CD4-positive, alpha-beta memory T cell (primary cell): ENCODE measurements at places on chromosomes 2 and 18. TPM values are rescaled to one million over a fixed set of nuclear protein-coding genes. Genes with fewer than 3 reads are reported as not detected.

Gene RAX
- polyA plus RNA-seq: not detected

Gene PMAIP1
- polyA plus RNA-seq: 39.6 TPM

Gene ZDBF2
- polyA plus RNA-seq: 3.3 TPM

Gene CD302
- polyA plus RNA-seq: 0.12 TPM

DNA sequence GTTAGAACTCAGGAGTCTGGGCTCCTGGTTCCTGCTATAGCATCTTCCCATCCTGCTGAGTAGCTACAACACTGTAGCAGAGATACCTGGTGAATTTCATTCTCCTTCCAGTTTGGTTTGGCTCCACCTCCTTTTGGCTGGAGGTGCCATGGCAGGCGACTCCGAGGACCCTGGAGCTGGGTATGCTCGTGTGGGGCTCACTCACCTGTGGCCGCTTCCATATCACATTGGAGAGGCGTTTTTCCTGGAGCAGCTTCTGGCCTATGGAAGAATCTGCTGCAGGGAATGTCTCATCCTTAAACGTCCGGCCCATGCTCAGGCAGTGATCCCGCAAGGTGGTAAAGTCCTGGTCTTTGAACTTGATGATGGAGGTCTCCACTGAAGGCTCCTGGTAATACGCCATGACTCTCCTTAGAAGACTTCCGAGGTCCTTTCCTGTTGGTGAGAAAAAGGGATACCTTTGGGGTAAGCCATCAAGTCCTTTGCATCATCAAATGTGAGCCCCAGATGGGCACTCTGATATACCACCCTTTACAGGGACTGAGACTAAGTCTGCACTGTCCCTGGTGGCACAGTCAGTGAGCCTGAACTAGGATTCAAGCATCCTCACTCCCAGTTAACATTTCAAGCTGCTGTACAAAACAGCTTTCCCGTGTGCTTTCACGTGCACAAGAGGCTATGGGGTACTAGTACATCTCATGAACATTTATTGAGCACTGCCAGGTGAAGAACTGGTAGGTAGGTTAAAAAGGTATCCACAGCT lies 20.1 kb downstream of the CAPN13 start:
- H3K27ac ChIP-seq: no peak overlapping the region
- H3K4me3 ChIP-seq: no peak overlapping the region
- peaks cover 4% of the 10 kb centered on the region for H3K27me3 ChIP-seq
- no peak for DNase-seq
- H3K4me1 ChIP-seq: no peaks in the 10 kb centered on the region
- H3K36me3 ChIP-seq: no peaks in the 10 kb centered on the region

DNA sequence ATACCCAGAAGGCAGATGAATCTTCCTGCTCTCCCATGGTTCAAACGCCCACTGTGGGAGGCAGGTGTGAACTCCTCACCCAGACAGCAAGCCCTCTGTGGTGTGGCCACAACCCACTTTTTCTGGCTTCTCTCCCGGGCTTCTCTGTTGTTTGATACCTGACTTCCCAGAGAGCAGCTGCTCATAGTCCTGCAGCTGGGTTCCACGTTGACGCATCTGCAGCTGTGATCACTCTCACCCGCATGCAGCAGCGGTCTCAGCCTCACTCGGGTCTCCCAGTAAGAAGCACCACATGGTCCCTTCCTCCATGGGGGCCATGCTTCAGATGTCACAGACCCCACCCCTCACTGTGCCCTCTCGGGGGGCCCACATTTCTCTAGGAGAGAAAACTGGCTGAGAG lies 3.5 kb downstream of the ASPRV1 start:
- no peak for DNase-seq
- H3K27me3 ChIP-seq: no peaks in the 10 kb centered on the region
- no peaks in the 10 kb centered on the region for H3K36me3 ChIP-seq
- no peaks in the 10 kb centered on the region for H3K4me1 ChIP-seq
- no peak overlapping the region for H3K27ac ChIP-seq

- no peaks in the 10 kb centered on the region for H3K27me3 ChIP-seq
- H3K4me3 ChIP-seq: no peak overlapping the region
- no peaks in the 10 kb centered on the region for H3K36me3 ChIP-seq
- H3K27ac ChIP-seq: no peak overlapping the region
- no peaks in the 10 kb centered on the region for H3K4me1 ChIP-seq
Observed at GRCh38 chr2:18663861-18664260, 74.5 kb upstream of the NT5C1B start.

- no peaks in the 10 kb centered on the region for H3K27me3 ChIP-seq
- peaks cover 18% of the 10 kb centered on the region for H3K4me1 ChIP-seq
- H3K27ac ChIP-seq: no peak overlapping the region
- no peaks in the 10 kb centered on the region for H3K36me3 ChIP-seq
- DNase-seq: no peak
Observed at GRCh38 chr2:74181739-74182138, 3.1 kb upstream of the MOB1A start.

- H3K36me3 ChIP-seq: no peaks in the 10 kb centered on the region
- no peak overlapping the region for H3K27ac ChIP-seq
- H3K4me1 ChIP-seq: peaks cover 15% of the 10 kb centered on the region
- no peak for DNase-seq
Observed at GRCh38 chr2:120349440-120349921, 3.5 kb downstream of the INHBB start.

DNA sequence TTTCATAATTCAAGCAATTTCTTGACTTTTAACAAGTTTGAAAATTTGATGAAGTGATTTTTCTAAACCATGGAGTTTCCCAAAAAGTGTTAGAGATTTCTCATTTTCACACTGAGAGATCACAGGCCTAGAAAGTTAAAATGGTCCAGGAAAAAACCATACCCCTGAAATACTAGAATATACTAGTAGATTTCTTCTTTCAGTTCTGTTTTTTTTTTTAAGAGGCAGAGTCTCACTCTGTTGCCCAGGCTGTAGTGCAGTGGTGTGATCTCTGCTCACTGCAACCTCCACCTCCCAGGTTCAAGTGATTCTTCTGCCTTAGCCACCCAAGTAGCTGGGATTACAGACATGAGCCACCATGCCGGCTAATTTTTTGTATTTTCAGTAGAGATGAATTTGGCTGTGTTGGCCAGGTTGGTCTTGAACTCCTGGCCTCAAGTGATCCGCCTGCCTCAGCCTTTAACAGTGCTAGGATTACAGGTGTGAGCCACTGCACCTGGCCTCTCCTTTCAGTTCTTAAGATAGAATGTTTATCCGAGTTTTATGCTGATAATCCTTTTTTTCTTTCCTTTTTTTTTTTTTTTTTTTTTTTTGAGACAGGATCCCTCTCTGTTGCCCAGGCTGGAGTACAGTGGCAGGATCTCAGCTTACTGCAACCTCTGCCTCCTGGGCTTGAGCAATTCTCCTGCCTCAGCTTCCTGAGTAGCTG lies 14.4 kb downstream of the MTHFD2 start:
- DNase-seq: no peak
- peaks cover 7% of the 10 kb centered on the region for H3K4me1 ChIP-seq
- H3K36me3 ChIP-seq: peaks cover 38% of the 10 kb centered on the region
- H3K27ac ChIP-seq: no peak overlapping the region

DNA sequence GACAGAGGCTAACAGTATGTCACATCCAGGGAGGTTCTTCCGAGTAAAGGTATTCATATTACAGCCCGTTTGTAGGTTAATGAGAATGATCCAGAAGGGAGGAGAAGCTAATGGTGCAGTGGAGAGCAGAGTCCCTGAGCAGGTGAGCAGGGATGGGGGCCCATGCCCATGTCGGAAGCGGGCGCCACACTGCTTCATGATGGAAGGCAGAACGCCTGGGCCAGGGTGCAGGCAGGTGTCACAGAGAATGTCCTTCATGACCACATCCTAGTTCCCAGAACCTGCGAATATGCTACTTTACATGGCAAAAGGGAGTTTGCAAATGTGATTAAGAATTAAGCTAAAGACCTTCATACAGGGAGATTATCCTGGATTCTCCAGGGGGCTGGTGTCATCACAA lies 4.0 kb downstream of the HES6 start:
- no peak overlapping the region for H3K27ac ChIP-seq
- no peaks in the 10 kb centered on the region for H3K36me3 ChIP-seq
- no peak overlapping the region for H3K4me3 ChIP-seq
- peaks cover 23% of the 10 kb centered on the region for H3K4me1 ChIP-seq
- H3K27me3 ChIP-seq: peaks cover 8% of the 10 kb centered on the region

DNA sequence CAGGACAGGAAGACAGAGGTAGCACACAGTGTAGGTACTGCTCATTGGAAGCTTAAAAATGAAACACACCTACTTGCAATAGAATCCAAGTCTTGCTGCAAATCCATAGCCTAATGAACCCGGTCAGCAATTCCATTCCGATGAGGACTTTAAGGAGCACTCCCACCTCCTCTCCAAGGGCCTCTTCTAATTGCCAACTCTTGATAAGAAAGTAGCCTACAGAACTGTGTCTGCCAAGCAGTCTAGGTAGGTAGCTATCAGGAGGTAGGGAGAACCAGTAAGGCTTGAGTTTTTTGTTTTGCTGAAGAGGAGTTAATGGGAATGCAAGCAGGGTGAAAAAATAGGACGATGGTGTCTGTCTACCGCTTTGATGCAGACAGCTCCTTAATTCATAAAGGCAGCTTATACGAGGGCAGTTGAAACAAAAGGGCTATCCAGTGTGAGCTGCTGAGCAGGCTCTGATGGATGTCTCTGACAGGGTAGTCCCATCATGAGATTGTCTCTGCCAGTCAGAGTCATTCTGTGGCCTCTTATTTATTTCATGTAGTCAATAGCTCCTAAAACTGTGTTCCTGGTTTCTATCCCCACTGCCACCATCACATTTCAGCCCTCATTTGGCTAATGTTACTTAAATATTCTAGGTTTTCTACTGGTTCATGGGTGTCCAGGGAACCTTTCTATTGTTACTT lies 155.6 kb upstream of the DNMT3A start:
- H3K4me1 ChIP-seq: no peaks in the 10 kb centered on the region
- no peaks in the 10 kb centered on the region for H3K27me3 ChIP-seq
- no peak overlapping the region for H3K27ac ChIP-seq
- no peak for DNase-seq
- no peak overlapping the region for H3K4me3 ChIP-seq
- H3K36me3 ChIP-seq: peaks cover 5% of the 10 kb centered on the region

DNA sequence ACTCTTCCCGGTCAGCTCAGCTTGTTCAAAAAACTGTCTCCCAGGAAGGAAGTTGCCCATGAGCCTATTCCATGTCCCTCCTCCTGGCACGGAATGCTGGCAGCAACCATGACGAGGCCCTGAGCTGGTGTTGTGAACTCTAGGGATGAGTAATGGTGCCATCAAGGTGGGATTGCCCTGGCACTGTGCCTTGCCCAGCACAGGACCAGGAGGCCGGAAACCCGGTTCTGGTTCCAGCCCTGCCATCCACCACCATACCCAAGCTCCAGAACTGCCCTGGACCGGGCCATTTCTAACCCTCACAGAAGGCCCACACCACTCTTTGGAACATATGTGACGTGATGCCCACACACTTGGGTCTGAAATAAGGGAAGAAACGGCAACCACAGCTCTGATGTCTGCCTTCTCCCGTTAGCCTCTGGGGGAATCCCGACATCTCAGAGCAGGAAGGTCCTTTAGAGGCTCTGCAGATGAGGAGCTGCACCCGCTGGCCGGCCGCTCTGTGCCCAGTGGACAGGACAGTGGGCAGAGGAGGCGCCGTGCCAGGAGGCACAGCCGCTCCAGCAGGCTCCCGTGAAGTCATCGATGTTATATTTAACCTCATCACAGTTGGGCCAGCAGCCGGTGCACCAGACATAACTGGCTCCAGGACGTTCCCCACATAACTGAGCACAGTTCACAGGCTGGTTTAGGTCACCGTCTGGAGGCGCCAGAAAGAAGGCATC lies 462.1 kb upstream of the ID2 start:
- no peak overlapping the region for H3K4me3 ChIP-seq
- no peak overlapping the region for H3K27ac ChIP-seq
- DNase-seq: no peak
- no peaks in the 10 kb centered on the region for H3K36me3 ChIP-seq
- H3K27me3 ChIP-seq: no peaks in the 10 kb centered on the region
- no peaks in the 10 kb centered on the region for H3K4me1 ChIP-seq

- no peaks in the 10 kb centered on the region for H3K27me3 ChIP-seq
- DNase-seq: peak; percentile 66
- H3K27ac ChIP-seq: peak overlapping the region; percentile 78
- peaks cover 5% of the 10 kb centered on the region for H3K36me3 ChIP-seq
- peaks cover 94% of the 10 kb centered on the region for H3K4me1 ChIP-seq
Observed at GRCh38 chr18:23994361-23994902, 20.1 kb upstream of the TTC39C start.

- no peaks in the 10 kb centered on the region for H3K4me1 ChIP-seq
- no peaks in the 10 kb centered on the region for H3K27me3 ChIP-seq
- DNase-seq: no peak
- H3K4me3 ChIP-seq: no peak overlapping the region
- no peaks in the 10 kb centered on the region for H3K36me3 ChIP-seq
- H3K27ac ChIP-seq: no peak overlapping the region
Observed at GRCh38 chr2:151037434-151037833, 224.2 kb downstream of the RBM43 start.

- no peaks in the 10 kb centered on the region for H3K27me3 ChIP-seq
- no peak for DNase-seq
- no peak overlapping the region for H3K27ac ChIP-seq
- no peaks in the 10 kb centered on the region for H3K4me1 ChIP-seq
- H3K4me3 ChIP-seq: no peak overlapping the region
Observed at GRCh38 chr18:56083523-56084287, 495.7 kb upstream of the TCF4 start.

- no peaks in the 10 kb centered on the region for H3K36me3 ChIP-seq
- H3K4me3 ChIP-seq: no peak overlapping the region
- no peaks in the 10 kb centered on the region for H3K27me3 ChIP-seq
- no peaks in the 10 kb centered on the region for H3K4me1 ChIP-seq
- DNase-seq: no peak
- H3K27ac ChIP-seq: no peak overlapping the region
Observed at GRCh38 chr18:69216321-69216720, 184.4 kb upstream of the DOK6 start.

DNA sequence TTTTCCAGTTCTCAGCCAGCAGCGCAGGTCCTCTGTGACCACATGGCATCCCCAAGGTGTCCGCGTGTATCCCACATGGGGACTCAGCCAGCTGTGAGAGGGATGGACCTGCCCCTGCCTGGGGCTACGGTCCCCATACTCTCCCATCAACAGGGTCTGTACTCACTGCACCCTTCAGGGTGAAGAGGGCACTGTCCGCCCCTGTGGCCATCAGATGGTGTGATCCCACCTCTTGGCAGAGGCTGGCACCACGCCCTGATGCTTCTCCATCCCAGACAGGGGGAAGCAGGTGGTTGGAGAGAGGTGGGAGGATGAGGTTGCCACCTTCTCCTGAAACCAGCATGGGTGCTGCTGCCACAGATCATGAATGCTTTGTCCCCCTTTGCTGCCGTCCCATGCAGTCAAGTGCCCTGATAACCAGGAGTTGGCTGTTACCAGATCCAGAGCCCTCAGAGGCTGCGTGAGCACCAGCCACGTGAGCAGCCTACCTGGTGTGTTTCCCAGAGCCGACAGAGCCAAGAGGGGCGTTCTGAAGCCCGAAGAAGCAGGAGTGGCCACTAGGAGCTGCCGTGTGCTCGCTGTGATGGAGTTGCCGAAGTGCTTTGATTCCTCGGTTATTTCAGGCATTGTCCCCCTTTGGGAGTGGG lies 93.9 kb downstream of the SH3RF3 start:
- H3K4me3 ChIP-seq: no peak overlapping the region
- H3K36me3 ChIP-seq: no peaks in the 10 kb centered on the region
- DNase-seq: no peak
- H3K4me1 ChIP-seq: peaks cover 11% of the 10 kb centered on the region
